ENCODE measurements at places on chromosomes 11 and 22. TPM values are rescaled to one million over a fixed set of nuclear protein-coding genes. Genes with fewer than 3 reads are reported as not detected.

Gene APOL1
- total RNA-seq = 28.5 TPM

Gene SCN2B
- total RNA-seq = 0.49 TPM

Gene DRD2
- total RNA-seq = 0.49 TPM

Gene FGF19
- not detected for total RNA-seq

Gene DTX4
- 8.1 TPM for total RNA-seq

Gene GPHA2
- total RNA-seq = not detected

Gene WNT7B
- total RNA-seq = 7.1 TPM

Gene MAJIN
- total RNA-seq = not detected

Gene C11orf91
- not detected for total RNA-seq

Gene CCDC179
- not detected for total RNA-seq

- no peak for DNase-seq
Observed at GRCh38 chr22:26385164-26385563, 43.9 kb upstream of the ASPHD2 start.

GRCh38 chr22:35792506-35792905 lies 74.8 kb downstream of the APOL5 start:
- DNase-seq = no peak

DNA sequence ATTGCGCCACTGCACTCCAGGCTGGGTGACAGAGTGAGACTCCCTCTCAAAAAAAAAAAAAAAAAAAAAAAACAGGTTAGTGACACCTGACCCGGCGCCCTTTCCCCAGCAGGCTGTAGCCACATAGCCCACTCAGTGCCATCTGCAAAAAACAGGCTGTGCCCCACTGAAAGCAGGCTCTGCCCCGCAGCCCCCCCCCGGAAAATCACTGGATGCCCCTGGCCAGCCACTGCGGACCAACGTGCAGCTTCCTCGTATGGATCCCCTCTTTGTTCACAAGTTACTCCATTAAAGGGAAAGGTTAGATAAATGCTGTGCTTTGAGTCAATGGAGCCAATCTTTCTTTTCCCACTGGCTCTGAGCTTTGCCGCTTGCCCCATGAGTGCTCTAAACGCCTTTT lies 660.3 kb downstream of the TBC1D22A start:
- peak; percentile 58 for DNase-seq

DNA sequence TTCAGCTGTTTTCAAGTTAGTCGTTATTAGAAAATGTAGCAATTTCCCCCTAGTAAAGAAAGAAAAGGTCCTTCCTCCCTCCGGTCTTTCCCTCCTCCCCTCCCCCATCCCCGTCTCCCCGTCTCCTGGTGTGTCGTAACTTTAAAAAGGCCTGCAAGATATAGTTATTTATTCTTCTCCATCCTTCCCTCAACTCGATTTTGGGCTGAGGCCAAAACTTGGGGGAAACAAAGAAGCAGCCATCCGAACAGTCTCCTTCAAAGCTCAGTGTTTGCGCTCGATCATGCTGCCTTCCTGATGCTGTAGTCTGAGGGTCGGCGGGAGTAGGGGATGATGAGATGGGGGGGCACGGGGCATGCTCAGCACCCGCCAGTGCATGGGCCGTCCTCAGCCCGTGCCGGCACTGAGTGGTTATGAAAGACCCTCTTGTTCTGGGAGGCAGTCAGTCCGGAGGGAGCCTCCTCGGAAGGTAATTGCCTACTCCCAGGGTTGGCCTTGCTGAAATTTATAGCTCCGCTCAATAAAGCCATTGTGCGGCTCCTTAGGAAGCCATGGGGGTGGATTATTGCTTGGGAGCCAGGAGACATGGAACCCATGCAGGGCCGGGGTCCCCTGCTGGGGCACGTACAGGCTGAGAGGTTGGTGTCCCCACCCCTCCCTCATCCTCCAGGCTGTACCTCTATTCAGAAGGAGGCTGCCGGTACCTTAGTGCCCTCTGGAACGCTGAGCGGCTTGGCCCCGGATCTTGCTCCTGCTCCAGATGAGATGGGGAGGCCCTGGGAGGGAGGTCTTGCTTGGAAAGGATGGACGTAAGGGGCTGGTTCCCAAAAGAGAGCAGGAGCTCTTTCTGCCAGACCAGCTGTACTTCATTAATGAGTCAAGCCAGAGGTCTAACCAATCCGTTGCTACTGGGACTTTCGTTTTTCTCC lies 212.7 kb upstream of the CADM1 start:
- DNase-seq = no peak

- DNase-seq = no peak
Observed at GRCh38 chr22:42368379-42369249, 63.6 kb downstream of the NFAM1 start.

GRCh38 chr11:66115638-66116301 lies 45.7 kb downstream of the PACS1 start:
- no peak for DNase-seq

- no peak for DNase-seq
Observed at GRCh38 chr22:30943368-30943767, 25.2 kb downstream of the MORC2 start.

DNA sequence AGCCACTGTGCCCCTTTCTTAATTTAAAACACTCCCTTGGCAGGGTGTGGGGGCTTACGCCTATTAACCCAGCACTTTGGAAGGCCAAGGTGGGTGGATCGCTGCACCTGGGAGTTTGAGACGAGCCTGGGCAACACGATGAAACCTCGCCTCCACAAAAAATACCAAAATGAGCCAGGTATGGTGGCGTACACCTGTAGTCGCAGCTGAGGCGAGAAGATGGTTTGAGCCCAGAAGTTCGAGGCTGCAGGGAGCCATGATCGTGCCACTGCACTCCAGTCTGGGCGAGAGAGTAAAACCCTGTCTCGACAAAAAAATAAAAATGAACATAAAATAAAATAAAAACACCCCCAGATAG lies 45.0 kb downstream of the LINC01488 start:
- no peak for DNase-seq

- DNase-seq = no peak
Observed at GRCh38 chr11:66979336-66979980, 4.4 kb downstream of the C11orf86 start.

DNA sequence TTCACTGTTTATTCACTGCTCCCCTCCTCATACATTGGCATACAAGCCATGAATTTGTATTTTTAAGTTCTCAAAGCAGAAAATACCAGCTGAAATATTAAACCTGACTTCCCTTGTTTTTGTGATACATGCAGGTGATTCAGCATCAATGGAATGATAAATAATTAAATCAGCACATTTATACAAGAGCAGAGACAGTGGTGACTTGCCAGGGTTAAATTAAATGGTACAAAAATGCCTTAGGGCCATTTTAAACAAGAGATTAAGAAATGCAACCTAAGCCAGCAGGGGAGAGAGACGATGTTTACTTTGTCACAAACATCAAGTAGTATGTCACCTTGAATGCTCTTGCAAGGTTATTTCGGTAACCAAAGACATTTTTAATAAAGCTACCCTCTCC lies 95.9 kb upstream of the DDI1 start:
- DNase-seq = no peak

DNA sequence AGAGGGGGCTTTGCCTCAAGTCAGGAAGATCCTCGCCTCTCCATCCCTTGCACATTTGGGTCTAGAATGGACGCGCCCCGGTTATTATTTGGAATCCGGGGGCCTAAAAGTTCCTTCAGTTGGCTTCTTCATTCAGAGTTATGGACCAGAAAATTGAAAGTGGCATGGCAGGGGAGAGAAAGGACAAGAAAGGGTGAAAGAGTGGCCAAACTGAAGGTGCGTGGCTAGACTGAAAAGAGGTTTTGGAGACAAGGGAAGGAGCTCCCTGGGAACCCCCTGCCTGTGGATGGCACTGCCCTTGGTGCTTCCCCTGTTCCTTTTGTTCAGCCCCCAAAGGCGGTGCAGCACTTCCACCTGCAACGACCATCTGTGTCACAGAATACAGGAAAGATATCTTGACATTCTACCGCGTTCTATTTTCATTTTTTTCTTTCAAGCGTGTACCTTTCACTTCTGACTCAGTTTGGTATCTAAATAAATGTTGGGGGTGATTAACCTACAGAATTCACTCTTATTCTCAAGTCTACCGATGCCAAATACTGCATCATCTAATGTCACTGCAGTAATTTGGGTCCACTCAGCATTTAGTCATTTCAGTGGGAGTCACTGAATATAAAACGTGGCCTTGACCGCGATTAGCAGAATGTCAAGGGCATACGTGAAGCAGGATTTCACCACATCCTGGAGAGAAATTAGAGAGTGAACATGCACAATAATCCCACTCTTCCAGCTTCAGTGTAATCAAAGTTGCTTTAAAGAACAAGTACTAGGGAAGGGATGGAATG lies 88.1 kb upstream of the ARHGAP32 start:
- no peak for DNase-seq

- no peak for DNase-seq
Observed at GRCh38 chr22:23242473-23243001, 62.2 kb downstream of the BCR start.

DNA sequence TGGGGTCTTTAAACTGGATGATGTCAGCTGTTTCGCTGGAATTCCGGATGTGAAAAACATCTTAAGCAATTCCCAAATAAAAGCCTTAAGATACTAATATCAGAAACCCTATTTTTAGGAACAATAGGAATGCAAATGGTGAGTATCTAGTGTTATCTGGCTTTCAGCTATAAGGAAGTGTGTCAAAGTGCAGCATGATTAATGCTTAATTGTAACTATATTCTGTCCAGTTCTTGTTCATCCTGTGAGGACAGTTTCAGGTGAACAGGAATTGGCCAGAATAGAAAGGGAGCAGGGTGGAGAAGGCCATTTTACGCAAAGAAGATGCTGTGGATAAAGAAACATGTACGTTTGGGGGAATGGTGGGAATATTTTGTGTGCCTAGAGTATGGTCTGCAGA lies 108.2 kb downstream of the RASSF10 start:
- no peak for DNase-seq

DNA sequence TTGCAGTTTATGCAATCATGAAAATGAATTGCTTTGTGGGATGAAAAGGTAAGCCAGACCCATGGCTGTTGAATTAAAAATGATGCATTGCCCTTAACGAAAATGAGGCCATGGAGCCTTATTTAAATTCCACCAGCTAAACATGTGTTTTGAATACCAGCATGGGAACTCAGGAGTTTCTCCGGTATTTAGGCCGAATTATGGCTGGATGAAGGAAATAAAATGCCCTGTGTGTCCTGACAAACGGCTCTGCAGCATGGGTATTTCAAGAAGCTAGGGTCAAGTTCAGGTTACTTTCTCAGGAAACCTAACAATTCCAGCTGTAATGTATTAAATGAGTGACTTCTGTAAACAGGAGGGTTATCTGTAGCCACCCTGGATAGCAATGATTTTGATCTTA lies 38.3 kb downstream of the AMOTL1 start:
- no peak for DNase-seq

DNA sequence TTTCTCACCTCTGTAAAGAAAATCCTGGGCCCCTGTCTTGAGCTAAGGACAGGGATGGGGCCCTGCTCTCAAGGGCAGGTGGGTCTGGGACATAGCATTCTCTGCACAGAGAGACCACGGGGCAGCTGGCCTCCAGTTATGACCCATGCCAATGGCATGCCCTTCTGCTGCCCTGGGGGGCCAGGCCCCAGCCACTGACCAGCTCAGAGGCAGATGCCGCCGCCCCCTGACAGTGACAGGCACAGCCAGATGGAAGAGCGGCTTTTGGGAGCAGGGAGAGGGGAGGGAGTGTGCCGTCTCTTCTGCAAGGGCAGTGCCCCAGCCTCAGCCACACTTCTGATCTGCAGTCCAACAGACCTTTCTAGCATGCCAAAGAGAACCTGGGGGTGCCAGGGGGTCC lies 114.8 kb upstream of the NAV2 start:
- DNase-seq = no peak

Data from vagina (tissue), 2 donors.